ENCODE measurements at places on chromosomes 4 and X. TPM values are rescaled to one million over a fixed set of nuclear protein-coding genes. Genes with fewer than 3 reads are reported as not detected.

GRCh38 chr4:88481537-88481936, 24.6 kb downstream of the HERC5 start:
- DNase-seq = no peak

DNA sequence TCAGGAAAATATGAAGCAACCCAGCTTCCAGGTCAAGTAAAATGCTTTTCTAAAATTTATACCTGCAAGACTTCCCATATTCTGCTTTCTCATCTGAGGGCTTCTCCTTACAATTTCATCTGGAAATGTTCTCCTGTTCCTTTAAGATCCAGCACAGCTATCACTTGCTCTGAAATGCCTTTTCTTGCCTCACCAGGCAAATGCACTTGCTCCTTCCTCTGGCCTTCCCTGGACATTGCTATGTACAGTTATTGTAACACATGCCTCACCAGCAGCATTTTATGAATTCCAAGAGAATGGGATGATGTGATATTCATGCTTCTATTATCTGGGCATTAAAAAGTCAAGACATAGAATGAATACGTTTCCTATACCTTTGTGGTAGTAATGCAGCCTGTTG, 842.1 kb upstream of the INTU start:
- DNase-seq = no peak

GRCh38 chrX:69508610-69509009, 4.5 kb downstream of the NALF2 start:
- no peak for DNase-seq

GPC4 gene
- not detected for total RNA-seq

NPY1R gene
- total RNA-seq = not detected
